Epithelial cell of esophagus (primary cell): ENCODE measurements at places on chromosomes 11 and 22.

- DNase-seq = no peak
Measured at GRCh38 chr11:3044004-3044403, 13.2 kb downstream of the CARS1 start.

DNA sequence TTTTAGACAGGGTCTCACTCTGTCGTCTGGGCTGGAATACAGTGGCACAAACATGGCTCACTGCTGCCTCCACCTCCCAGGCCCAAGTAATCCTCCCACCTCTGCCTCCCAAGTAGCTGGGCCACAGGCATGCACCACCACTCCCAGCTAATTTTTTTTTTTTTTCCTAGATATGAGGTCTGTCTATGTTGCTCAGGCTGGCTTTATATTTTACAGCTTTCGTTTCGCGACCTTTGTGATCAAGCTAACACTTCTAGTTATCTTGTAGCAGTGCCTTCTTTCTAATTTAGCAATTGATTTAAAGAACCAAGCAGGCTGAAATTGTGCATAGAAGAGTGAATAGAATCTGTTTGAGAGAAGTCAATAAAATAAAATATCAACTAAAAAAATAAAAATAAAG is 11.3 kb downstream of the CKAP5 start:
- no peak for DNase-seq

- no peak for DNase-seq
Measured at GRCh38 chr11:66842501-66842895, 743 bp upstream of the RCE1 start.

DNA sequence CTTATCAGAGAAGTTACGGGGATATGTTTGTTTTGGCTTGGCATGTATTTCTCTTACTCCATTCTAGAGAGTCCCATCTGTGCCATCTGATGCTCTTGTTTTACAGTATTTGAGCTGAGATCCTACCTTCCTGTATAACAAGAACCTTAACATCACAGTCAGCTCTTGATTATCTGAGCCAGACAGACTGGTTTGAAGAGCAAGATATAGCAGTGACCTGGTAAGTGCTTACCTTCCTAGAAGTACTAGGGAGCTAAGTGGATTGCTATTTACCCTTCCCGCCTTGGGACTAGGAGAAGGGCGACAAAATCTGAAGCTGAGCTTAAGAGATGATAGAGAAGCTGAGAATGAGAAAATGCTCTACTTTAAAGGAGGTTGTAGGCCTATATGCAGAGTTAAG is 235.3 kb downstream of the CSNK2A3 start:
- peak; percentile 25 for DNase-seq

GRCh38 chr11:68127714-68128681 is 6.8 kb upstream of the CHKA start:
- DNase-seq = no peak

DNA sequence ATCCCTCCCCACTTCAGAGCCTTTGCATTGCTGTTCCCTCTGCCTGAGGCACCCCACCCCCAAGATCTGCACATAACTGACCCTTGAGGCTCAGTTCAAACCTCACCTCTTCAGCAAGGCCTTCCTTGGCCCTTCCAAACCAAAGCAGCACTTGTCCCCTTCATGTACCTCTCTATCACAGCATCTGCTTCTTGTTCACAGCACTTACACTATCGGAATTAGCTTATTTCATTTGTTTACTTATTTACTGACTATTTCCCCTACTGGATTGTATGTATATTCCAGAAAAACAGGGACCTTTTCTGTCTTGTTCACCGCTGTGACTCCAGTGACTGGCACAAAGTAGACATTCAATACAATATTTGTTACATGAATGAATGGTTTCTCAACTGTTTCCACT is 38.0 kb downstream of the HORMAD2 start:
- no peak for DNase-seq

DNA sequence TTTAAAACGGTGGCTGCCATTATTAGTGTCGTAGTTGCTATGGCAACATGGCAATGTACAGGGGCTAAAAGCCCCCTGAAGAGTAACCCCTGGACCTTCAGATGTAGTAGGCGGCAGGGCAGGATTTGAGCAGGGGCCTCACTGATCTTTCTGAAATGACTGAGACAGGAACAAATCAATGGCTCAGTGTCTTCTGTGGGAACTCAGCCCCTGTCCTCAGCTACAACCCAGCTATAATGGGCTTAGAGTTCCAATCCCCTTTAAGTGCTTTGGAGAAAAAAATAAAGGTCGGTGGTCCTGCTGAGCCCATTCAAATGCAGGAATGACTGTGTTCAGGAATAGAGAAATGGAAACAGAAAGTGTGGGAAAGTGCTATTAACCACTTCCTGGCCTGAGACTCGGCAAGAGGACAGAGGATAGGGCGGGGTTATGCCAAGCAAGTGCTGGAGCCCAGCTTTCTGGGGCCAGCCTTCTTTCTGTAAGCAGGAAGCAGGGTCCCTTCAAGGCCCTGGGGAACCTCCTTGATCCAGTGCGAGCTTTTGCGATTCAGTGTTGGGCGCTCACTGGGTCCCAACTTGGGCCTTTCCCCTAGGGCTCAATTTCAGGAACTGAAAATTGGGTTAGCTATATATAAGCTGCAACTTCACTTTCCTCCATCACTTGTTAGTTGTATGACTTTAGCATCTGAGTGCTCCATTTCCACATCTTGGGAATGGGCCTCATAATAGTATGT is 6.1 kb upstream of the CD82 start:
- no peak for DNase-seq

- DNase-seq = no peak
Measured at GRCh38 chr11:17703951-17704350, 15.4 kb upstream of the MYOD1 start.

DNA sequence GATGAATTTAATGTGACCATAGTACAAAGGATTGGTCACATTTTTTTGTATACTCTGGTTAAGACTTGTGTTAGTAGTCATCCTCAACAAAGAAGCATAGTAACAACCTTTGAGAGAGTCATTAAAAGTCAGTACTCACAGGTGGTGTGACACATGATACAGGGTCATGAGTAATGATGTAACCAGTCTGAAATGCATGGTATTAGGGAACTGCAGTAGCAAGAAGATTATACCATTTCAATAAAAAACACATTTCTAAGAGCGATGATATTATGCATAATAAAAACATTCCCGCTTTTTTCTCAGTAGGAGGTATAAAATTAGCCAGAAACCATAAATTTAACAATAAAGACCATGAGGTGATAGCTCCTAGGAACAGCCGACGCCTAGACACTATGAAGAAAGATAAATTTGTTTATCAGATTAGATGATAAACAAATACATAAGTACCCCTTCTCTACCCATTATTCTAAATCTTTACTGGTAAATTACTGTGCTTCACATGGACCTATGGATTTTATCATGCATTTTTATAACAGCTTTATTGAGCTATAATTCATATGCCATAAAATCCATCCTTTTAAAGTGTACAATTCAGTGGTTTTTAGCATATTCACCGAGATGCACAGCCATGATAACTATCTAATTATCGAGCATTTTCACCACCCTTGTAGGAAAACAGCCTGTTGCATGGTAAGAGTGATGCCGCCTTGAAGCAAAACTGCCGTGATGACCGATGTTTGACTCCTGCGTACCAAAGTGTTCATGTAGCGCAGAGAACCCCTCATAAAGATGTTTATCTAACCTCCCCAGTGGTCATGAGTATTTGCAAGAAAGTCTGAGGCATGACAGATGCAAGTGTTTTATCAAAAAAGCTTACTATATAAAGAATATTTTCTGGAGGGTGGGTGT is 41.8 kb downstream of the TMPRSS5 start:
- peak; percentile 82 for DNase-seq

DNA sequence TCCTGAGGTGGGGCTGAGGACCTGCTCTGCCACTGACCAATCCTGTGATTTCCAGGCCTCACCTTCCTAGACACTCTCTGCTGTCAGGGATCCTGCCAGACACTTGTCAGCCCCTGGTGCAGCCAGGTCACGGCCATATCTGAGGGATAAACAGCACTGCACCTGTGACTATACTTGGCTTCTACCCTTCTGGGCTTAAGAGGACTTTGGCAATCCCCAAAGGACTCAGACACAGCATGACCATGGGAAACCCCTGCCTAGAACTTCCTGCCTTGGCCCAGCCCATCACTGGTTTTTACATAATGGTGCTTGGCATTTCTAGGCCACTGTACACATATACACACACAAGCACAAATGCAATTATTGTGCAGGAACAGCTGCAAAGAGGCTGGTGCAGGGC is 11.6 kb upstream of the OLFML1 start:
- DNase-seq = no peak

DNA sequence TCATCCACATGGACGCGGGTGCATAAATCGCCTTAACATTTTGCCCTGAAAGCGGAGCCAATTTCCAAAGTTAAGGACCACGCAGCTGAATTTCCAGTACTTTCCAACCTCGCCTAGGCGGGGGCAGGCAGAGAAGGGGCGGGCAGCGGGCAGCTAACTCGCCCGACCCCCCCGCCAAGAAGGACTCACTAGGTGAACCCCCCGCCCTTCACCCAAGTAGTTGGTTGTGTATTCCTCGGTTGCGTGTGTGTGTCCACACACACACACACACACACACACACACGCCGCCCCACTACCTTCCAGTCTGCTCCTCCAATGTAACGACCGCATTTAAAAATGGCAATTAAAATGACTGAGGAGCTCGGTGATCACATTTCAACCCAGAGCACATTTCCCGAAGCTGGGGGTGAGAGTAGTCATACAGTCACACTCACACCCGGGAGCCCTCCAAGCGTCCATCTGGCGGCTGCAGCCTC is 1.4 kb downstream of the TENM4 start:
- DNase-seq = peak; percentile 30

DNA sequence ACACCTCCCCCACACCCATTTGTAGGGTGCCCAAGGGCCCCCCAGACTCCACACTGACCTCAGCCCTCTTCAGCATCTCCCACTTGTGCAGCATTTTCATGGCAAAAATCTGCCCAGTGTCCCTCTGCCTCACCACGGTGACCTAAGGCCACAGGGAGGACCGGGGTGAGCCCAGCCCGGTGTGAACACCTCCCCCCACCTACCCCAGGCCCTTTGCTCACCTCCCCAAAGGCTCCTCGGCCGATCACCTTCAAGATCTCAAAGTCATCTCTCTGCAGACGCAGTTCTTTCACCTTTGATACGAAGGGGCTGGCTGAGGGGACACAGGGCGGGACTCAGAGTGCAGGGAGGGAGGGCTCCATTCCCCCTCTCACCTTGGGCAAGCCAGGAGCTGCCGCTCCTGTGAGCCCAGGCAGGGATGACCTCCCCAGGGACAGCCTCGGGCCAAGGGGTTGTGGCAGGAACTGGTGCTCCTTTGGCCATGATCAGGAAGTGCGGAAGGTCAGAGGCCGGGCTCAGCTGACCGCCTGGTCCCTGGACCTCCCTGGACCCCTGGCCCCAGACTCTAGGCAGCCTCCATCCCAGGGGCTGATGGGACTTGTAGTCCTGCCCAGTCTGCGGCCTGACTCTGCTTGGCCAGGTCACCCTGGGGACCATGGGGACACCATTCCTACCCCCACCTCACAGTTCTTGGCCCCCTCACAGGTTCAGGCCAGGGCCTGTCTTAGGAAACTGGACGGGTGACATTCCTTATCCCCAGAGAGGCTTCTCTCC is 2.7 kb downstream of the CDC42BPG start:
- peak; percentile 42 for DNase-seq

- no peak for DNase-seq
Measured at GRCh38 chr11:34268906-34269430, 88.8 kb downstream of the ABTB2 start.

DNA sequence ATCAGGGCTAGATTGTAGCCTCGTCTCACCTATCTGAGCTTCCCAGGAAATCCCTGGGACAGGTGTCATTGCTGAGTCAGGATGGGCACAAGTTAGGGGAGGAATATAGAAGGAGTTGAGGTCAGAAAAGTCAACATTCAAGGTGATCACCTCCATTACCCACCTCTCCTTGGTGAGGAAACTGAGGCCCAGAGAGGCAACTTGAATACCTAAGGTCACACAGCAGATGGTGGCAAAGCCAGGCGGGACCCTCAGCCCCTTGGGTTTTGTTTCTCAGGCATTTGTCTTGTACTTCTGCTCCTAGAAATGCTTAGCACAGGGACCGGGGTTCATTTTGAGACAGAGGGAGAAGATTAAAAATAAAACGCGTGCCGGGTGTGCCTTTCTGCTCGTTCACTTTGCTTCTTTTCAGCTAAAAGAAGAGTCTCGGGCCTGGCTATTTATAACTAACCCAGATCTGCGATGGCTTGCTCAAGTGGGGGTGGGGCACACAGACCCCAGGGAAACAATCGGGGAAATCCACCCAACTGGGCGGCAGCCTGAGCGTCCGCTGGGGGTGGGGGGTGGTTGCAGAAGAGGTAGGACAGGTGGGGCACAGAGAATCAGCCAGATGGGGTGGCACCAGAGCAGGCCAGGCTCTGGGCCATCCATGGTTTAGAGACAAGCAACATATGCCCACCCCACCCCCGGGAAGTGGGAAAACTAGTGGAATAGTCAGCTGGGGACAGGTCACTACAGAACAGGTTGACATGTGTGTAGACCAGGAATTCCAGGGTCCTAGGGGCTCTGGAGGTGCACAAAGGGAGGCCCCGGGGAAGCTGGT is 3.9 kb upstream of the GNAZ start:
- DNase-seq = no peak

DNA sequence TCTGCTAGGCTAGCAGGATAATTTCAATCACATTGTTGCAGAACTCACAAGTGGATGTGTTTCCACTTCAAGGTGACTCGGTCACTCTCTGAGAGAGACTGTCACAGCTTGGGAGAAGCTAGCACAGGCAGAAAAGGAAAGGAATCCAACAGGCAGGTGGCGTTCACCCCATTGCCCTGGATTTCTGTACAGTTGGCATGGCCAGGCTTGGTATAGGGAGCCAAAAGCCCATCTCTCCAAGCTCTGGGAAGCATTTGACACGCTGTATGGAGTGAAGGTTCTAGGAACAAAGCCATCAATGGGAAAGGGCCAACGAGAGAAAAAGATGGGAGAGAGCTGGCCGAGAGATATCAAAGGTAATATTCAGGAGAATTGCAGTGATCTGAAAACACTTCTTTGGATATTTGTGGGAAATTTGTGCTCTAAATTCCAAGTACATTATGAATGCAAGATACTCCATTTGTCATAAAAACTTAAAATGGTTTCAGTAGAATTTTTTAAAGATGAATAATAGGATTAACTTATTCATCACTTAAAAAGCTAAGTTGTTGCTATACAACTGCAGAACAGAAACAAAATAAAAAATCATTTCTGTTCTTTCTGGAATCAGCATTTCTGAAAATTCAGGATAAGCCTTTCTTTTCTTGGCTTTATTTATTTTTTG is 223.5 kb upstream of the NTM start:
- DNase-seq = no peak

- DNase-seq = peak; percentile 64
Measured at GRCh38 chr22:32699686-32700085, 101.8 kb upstream of the TIMP3 start.

GRCh38 chr22:48945621-48946458 is 881.8 kb downstream of the BRD1 start:
- no peak for DNase-seq

DNA sequence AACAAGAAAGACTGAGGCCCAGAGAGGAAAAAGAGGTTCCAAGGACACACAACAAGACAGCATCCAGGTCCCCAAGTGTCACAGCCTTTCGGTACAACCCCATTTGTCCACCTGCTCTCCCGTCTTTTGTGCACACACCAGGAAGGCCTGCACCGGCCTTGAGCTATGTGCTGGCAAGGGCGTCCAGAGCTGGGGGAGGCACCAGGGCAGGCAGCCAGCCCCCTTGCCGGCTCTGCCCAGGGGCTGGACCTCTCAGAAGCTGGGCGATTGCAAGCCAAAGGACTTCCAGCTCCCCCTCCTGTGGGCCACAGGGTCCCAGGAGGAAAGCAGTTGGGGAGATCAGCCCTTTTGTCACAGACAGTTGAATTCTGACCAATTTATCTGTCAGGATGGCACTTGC is 210.5 kb downstream of the MN1 start:
- DNase-seq = no peak

GRCh38 chr11:44842220-44842619 is 108.5 kb downstream of the TP53I11 start:
- DNase-seq = no peak

- no peak for DNase-seq
Measured at GRCh38 chr22:21077884-21078508, 32.2 kb downstream of the LRRC74B start.
